ENCODE measurements at places on chromosomes 4 and X.

- DNase-seq: no peak
Observed at GRCh38 chr4:88573995-88574394, 18.3 kb upstream of the HERC3 start.

GRCh38 chr4:180153587-180153986, 2089.6 kb upstream of the TENM3 start:
- DNase-seq: peak; percentile 25

- no peak for DNase-seq
Observed at GRCh38 chr4:182866746-182867145, 50.4 kb downstream of the DCTD start.

GRCh38 chr4:184669251-184669650, 19.7 kb downstream of the PRIMPOL start:
- no peak for DNase-seq

DNA sequence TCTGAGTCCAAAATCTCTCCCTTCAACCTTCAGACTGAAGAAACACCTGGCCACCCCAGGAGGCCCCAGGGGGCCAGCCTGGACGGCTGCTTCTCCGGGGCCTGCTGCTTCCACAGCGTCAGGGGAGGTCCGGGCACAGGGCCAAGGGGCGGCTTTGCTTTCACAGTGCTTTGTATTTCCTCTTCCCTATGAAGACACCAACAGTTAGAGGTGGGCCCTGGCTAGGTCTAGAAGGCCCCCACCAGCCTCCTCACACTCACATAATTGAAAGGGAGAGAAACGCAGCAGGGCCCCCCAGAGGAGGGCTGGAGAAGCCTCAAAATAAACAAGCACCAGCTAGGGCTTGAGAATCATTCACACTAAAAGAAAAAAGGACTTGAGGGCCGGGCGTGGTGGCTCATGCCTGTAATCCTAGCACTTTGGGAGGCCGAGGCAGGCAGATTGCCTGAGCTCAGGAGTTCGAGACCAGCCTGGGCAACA, 17.8 kb downstream of the SCD5 start:
- no peak for DNase-seq

- DNase-seq: no peak
Observed at GRCh38 chr4:76485450-76485849, 50.4 kb downstream of the SHROOM3 start.

GRCh38 chr4:48930654-48931053, 24.1 kb upstream of the OCIAD2 start:
- DNase-seq: no peak

DNA sequence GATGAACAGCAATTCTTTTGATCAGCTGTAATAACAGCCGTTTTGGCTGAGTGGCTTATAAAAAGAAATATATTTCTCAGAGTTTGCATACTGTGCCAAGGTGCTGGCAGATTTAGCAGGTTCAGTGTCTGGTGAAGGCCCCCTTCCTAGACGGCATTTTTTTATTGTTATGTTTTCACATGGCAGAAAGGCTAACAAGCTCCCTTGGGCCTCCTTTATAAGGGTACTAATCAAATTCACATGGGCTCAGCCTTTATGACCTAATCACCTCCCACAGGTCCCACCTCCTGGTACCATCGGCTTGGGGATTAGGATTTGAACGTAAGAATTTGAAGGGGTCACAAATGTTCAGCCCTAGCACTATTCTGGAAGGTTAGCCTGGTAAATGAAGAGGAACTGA, 431.9 kb downstream of the SPOCK3 start:
- DNase-seq: no peak

DNA sequence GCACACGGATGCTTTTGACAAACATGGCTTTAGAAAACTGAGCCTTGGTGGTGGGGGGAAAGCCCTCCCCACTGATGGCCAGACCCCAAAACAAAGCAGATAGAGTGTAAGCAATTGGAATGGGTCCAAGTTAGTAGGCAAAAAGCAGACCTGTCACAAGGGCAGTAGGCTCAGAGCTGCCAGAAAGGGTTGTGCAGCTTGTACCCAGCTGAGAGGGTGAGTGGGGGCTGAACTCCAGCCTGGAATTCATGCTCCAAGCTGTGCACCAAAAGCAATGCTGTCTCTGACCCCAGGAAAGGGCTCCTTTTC, 101.1 kb upstream of the TEX13D start:
- no peak for DNase-seq

DNA sequence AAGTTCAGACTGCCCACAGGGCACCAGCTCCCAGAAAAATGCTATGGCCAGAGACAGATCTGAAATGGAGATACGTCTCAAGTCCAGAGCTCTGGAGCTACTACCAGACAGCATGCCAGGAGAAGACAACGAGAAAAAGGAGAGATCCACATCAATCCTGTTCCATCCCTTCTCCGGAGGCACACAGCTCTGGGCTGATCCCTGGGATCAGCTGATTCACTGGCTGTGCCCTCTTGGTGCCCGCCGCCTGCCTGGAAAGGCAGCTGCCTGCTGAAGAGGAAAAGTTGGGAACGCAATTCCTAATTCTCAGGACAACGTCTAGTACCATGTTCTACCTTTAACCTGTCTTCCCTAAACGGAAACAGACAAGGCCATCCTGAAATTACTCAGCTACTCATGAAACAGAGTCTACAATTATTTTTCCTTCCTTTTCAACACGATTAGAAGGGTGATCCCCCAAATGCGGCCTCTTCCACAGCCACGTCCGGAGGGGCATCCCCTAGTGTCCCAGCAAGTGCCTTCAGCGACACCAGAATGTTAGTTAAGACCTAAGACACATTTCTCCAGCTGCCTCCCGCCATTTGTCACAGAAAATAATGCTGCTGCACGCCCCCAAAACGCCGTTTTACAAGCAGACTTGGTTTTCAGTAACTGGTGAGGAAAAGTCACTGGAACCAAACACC, 2.4 kb downstream of the ZFYVE28 start:
- no peak for DNase-seq
